ENCODE measurements at places on chromosomes 12 and 14.
A peak's percentile ranks its signal among the peaks of the same experiment; 100 is the strongest.

- DNase-seq = no peak
These were observed 27.5 kb downstream of the COX16 start for GRCh38 chr14:70332015-70332414.

- no peak for DNase-seq
These were observed 195.4 kb downstream of the DUSP6 start for GRCh38 chr12:89156862-89157262.

GRCh38 chr12:47908738-47909137 is 3.9 kb upstream of the VDR start:
- DNase-seq = no peak

DNA sequence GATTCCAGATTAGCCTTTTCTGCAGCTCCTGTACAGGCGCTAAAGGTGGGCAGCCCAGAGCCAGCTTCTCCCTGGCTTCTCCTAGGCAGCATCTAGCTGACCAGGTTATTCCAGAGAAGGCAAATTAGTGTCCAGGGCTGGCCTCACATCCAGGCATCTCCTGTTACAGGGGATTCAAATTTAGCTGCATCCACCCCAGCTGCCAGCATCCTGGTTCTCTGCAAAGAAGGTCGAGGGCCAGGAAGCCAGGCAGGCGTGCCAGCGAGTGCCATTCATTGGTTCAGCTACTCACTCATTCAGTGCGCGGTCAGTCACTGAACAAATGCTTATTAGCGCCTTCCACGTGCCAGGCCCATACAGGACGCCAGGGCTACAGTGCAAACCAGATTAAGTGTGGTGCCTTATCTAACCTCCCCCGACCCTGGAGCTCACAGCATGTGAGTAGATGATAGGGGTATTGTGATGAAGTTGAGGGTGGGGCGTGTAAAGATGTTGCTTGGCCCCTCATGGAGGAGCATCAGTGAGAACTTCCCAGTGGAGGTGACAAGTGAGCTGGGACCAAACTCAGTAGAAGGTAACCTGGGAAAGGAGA is 15.7 kb upstream of the FAM222A start:
- no peak for DNase-seq

- DNase-seq = no peak
These were observed 71.1 kb downstream of the FUT8 start for GRCh38 chr14:65483647-65484046.

DNA sequence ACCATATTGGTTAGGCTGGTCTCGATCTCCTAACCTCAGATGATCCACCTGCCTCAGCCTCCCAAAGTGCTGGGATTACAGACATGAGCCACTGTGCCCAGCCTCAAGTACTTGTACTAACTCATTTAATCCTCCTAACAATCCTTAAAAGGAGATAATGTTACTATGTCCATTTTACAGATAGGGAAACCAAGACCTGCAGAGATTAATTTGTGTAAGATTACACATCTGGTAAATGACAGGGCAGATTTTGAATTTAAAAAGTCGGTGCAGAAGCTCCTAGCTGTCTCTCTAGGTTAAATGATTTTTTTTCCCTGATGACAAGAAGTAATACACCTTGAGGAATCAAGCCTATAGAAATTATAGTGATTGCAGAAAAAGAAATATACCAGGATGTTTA is 13.7 kb upstream of the HECTD1 start:
- DNase-seq = no peak

- no peak for DNase-seq
These were observed 18.2 kb upstream of the CLEC2D start for GRCh38 chr12:9651265-9651729.

DNA sequence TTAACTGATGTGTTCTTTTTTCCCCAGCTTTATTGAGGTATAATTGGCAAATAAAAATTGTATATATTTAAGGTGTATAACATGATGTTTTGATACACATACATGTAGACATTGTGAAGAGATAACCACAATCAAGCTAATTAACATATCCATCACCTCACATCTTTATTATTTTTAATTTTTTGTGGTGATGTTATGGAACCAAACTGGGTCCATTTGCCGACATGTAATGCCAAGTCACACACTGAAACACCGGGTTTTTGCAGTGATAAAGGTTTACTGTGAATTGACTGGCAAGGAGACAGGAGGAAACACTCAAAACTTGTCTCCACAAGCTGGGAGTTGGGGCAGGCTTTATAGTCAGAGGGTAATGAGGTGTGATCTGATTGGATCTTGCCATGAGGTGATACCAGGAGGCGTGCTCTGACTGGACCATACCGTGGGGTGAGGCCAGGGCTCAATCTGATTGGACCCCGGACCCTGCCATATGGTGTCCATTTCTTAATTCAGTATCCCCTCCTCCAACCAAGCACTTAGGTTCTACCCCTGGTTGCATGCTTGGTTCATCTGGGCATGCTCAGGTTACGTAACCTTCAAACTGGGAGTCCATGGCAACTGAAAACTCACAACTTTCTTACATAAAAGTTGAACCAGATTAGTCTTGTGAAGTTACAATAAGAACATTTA is 11.8 kb upstream of the WSCD2 start:
- DNase-seq = no peak

- no peak for DNase-seq
These were observed 499.5 kb downstream of the AACS start for GRCh38 chr12:125564753-125565152.

- DNase-seq = peak; percentile 10
These were observed 307.3 kb upstream of the DIO3 start for GRCh38 chr14:101253948-101254347.

DNA sequence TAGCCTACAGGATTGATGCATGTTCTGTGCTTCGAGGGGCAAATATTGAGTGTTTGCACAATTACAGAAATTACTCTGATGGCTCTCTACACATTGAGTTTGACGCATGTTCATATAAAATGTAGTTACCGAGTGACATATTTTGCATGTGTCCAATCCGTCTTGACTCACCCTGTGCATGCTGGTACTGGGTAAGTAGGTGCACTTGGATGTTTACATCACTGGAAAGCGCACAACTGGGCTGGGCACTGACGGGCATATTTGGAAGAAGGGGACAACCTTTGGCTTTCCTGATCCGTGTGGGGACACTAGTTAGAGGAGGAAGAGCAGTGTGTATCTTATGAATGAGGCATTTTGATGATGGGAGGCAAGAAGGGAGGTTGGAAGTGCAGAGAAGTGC is 4.9 kb upstream of the KRT6A start:
- no peak for DNase-seq

- DNase-seq = no peak
These were observed 35.6 kb downstream of the SCN8A start for GRCh38 chr12:51626629-51627028.

DNA sequence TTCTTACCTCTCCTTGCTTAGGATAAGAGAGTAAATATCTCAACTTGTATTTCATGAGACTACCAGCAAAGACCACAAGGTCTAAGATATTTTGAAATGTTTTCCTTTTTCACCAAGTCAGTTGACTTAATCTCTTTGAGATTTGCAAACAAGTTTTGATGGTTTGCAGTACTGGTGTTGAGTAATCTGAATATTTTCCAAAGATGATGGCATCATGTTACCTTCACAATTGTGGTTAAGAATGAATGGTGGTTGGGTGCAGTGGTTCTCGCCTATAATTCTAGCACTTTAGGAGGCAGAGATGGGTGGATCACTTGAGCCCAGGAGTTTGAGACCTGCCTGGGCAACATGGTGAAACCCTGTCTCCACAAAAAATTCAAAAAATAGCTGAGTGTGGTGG is 225.7 kb downstream of the TMTC2 start:
- no peak for DNase-seq

DNA sequence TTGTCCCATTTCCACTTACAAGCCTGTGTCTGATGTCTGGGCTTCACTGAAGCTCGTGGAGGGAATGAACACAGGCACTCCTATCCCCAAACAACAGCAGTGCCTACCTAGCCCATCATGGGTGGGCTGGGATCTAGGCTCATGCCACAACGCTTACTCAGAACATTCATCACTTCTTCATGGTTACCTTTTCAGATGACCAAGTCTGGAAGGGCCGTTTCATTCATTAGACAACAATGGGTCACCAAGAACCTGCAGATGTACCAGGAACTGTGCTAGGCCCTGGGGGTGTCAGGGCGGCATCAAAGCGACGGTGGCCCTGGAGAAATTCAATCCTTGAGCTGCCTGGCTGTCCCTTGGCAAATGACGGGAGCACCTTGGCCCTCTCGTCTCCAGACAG is 64.9 kb upstream of the FZD10 start:
- DNase-seq = no peak

DNA sequence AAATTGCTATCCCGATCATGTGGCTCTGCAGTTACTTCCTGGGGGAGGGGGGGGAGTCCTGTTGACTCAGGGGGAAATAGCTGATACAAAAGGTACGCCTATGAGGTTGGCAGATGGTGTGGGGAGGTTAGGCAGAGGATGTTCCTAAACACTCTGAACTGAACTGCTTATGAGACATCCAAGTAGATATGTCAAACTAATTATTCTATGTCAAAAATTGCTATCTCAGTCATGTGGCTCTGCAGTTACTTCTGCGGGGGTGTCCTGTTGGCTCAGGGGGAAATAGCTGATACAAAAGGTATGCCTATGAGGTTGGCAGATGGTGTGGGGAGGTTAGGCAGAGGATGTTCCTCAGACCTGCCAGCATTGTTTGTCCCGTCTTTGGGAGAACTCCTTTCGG is 5.1 kb upstream of the VCPKMT start:
- no peak for DNase-seq

- DNase-seq = no peak
These were observed 17.7 kb upstream of the PELI2 start for GRCh38 chr14:56100556-56100955.
